Activated naive CD4-positive, alpha-beta T cell treated with anti-CD3 and anti-CD28 coated beads, Interleukin-2, amount 50 U/mL, for 16 hours (primary cell): ENCODE measurements at places on chromosomes 1 and 21.

DNA sequence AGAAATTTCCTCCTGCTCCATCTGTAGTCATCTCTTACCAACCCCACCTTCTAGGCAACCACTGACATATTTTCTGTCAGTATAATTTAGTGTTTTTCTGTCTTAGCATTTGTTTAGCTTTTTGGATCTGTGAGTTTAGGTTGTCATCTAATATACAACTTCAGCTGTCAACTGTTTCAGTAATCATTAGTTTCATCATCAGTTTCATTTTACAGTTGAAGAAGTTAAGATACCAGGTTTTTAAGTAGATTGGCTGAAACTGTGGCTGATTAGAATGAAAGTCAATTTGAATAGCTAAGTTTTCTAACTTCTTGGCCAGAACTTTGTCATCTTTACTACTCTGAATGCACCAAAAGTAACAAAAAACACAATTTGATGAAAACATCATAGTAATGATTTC, 1957.3 kb downstream of the NCAM2 start:
- no peak for DNase-seq

GRCh38 chr1:26546375-26546774, 16.8 kb downstream of the RPS6KA1 start:
- DNase-seq, result no peak

DNA sequence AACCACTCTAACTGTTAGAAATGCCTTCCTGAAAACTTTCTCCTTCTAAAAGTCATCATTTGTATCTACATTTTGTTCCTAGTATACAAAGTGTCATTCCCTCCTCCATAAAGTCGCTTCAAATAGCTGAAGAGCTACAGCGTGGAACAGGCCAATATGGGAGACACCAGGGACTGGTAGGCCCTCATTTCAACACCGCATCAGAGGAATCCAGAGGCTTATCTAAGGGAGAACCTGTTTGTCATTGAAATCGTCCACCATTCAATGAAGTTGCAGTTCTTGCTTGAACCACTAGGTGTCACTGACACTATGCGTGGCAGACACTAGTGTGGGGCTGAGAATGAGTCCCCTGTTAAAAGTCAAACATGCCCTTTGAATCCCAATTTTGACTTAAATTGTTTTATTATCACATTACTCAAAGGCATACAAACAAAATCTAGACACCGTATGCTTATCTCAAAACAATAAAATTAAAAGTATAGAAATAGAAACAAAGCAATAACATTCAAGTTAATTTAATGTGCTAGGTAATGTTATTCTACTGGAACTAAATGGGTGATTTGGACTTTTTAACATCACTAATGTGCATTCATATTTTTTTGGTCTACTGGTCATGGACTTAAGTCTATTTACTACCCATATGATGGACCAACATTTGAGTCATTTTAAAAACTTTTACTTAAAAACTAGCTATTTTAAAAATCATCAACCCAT, 182.3 kb downstream of the FCRL5 start:
- DNase-seq, result peak; percentile 19

GRCh38 chr1:52595061-52595460, 7.1 kb upstream of the GPX7 start:
- no peak for DNase-seq

DNA sequence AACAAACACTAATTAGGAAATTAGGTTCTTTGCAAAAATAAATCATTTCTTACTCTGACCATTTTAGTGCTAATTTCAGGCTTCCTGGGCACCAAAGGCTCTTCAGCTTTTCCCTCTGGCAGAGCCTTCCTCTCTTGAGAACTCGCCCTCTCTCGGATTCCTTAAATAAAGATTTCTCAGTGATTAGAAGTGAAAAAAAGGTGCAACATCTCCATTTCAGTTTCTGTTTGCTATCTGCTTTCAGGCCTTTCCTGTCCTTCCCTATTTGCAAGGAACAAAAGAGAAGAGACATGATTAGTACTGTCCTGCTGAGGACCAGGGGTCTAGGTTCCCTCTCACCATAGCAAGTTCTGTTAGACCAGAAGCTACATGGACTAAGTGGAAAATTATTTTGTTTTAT, 27.8 kb upstream of the CACYBP start:
- no peak for DNase-seq

DNA sequence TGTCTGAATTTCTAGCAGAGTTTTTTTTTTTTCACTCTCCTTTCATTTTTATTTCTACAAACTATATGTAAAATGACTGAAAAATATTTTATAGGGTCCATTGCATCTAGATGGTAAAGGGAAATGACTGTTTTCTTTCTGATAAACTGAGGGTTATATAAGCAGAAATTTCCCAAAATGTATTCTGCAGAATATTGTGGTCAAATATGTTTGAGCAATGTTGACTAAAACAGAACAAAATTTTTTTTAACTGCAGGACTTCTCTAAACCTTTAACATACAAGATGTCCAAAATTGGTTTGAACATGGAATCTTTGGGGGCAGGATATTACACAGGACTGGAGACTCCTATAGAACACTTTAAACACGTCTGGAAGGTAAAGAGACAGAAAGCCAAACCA, 190.5 kb downstream of the TOMM20 start:
- DNase-seq, result no peak

DNA sequence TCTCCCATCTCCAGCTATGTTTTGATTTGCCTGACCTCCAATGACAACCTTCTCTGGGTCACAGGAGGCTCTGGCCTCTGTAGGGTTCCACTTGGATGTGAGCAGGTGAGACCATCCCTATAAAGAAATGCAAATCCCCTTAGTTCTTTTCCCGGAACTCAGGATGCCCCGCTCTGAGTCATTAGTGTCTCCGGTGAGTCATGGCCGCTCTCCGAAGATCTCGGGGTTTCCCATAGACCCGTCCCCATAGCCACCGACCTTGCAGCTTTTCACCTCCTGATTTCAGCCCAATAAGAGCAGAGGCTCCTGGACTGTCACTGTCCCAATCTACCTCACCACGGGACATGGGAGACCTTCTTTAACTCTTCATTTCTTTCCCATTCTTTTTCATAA, 98.2 kb downstream of the PGBD5 start:
- DNase-seq, result no peak

DNA sequence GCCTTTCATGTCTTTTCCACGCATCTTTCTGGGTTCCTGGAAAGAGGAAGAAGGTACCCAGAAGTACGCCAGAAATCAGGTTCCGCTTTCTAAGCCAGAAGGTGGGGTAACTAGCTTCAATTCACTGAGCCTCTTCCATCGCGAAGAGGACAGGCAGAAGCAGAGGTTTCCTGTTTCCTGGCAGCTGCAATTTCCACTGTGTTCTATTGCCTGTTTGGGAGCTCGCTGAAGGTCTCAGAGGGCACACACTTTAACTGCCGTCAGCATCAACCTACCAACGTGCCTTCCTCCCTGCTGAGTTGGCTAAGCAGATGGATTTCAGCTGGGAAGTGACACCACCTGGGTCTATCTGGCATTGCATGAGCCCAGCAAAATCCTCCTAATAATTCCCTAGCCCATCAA, 10.0 kb downstream of the NCF2 start:
- no peak for DNase-seq

GRCh38 chr1:41783189-41783639, 135.5 kb downstream of the HIVEP3 start:
- peak; percentile 48 for DNase-seq

DNA sequence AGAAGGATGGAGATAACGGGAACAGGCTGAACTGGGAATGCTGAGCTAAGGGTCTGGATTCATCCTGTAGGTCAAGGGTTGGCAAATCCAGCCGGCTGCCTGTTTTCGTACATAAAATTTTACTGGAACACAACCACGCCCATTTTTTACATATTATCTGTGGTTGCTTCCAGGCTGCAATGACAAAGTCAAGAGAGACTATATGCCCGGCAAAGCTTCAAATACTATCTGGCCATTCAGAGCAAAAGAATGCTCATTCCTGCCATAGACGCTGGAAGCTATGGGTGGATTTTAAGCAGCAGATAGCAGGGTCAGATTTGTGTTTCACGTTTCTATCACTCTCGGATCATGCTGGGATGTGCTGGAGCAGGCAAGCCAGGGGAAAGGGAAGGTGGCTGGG, 137.9 kb upstream of the EDN2 start:
- no peak for DNase-seq

- no peak for DNase-seq
Observed at GRCh38 chr1:109807402-109807801, 43.7 kb upstream of the EPS8L3 start.

DNA sequence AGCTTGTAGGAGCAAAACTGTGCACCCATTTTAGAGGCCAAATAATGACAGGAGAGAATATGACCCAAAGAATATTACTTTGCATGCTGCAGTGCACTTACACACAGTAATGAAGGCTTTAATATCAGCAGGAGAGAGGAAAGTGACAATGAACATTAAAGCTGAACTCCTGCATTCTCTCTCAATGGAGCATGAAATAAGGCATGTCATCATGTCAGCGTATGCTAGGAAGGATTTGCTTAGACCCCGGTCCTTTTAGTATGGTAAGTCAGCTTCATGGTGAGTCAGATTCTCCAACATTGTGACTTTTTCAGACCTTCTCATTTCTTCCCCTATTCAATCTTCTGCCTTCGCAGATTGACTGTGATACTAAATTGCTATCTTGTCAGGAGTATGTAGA, 210.7 kb upstream of the TMPRSS15 start:
- DNase-seq, result no peak

DNA sequence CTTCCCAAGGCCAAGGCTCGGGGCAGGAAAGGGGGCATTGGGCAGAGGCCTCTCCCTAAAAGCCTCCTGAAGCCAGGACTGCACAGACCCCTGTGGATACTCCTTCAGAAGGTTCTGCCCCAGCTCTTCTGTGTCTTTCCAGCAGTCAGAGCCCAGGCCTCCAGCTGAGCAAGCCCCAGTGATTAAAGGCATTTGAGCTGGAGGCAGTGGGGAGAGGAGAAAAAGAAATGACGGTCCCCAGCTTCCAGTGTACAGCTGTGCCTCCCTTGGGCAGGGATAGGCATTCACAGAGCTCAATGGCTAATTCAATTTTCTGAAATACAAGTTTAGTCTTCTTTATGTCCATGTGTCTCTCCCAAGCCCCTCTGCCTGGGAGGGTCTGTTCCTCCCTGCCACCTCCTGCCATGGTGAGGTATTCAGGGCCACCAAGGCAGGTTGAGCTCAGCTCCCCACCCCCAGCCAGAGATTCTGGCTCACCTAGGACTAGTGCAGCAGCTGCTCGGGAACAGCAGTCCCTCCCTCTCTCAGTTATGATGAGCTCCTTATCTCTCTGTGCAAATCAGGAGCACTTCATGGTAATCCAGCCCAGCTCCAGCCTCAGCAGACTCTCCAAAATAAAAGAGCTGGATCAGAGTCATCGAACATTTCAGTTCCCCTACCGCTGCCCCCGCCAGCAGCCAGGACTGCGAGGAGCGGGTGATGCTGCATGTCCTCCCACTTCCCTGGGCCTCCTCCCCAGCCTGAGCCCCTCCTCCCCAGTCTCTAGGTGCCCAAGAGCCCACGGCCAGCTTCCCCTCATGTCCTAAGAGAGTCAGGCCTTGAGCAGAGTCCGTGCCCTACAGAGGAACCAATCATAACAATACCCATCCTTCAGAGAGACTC, 208.4 kb upstream of the ZC3H12A start:
- DNase-seq, result no peak

GRCh38 chr1:223543560-223543959, 121.9 kb downstream of the CAPN8 start:
- no peak for DNase-seq

DNA sequence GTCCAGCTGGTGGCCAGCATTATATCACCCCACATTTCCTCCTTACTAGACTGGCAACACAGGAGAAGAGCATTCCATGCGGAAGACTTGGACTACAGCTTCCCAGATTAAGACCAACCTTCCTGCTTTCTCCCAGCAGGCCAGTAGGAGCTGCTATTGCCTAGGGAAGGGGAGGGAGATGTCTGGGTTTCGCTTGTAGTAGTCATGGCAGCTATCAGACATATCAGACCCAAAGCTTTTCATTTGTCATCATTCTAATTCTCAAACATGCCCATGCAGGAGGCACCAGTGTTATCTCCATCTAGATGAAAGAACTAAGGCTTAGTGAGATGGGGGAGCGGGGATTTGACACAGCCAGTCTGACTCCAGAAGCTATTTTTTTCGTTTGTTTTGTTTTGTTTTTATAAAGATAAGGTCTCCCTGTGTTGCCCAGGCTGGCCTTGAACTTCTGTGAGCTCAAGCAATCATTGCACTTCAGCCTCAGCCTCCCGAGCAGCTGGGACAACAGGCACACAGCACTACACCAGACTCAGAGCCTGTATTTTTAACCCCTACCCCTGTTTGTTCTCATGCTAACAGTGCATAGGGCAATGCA, 4.5 kb downstream of the PLA2G2A start:
- no peak for DNase-seq

GRCh38 chr1:41905093-41905675, 13.5 kb downstream of the HIVEP3 start:
- no peak for DNase-seq

DNA sequence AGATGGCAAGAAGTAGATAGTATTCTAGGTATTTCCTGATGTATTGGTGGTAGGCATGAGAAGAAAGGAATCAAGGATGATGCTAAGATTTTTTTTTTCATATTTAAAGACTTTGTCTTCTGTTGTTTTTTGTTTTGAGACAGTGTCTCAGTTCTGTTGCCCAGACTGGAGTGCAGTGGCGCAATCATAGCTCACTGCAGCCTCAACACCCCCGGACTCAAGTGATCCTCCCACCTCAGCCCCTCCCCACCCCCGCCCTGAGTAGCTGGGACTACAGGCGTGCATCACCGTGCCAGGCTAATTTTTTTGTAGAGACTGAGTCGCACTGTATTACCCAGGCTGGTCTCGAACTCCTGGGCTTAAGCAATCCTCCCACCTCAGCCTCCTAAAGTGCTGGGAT, 2.8 kb upstream of the CAPZB start:
- DNase-seq, result peak; percentile 22

DNA sequence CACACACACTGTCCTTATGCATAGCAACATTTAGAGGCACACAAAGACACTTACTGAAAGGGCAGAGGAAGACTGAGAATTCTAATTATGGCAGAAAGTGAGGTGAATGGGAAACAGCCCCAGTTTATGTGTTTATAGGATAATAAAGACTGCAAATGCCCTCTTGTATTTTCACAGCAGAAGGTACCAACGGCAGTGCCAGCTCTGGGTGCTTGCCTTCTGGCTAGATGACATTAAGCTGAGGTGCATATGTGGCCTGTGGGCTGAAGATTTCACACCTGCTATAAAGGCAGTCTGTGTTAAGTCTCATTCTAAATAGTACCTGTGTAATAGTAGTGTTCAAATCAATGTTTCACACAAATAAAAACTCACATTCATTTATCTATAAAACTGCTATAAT, 347.2 kb upstream of the ZRANB2 start:
- DNase-seq, result no peak

DNA sequence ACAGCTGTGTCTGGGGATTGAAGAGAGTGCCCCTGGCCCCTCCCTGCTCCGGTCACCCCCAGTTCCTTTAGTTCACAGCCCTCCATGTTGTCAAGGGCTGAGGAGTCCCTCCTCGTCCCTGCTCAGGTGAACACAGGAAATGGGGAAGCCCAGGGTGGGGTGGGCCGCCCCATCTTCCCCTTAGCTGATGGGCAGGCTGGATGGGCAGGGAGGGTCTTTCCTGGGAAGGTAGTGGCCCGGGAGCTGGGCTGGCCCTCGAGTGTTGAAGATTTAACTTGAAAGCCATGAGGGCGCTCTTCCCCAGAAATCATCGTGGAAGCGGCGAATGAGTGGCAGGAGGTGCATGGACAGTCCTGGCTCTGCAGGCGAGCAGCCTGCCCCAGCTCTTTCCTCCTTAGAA, 18.3 kb upstream of the NPHP4 start:
- DNase-seq, result no peak

- DNase-seq, result no peak
Observed at GRCh38 chr1:70909262-70909822, 138.3 kb downstream of the PTGER3 start.

- no peak for DNase-seq
Observed at GRCh38 chr1:3403388-3404231, 50.9 kb upstream of the ARHGEF16 start.
